ENCODE measurements at places on chromosomes 5 and 9. TPM values are rescaled to one million over a fixed set of nuclear protein-coding genes. Genes with fewer than 3 reads are reported as not detected.

The FOXD4L4 gene
- polyA plus RNA-seq, result not detected

The TMEM174 gene
- not detected for polyA plus RNA-seq

- DNase-seq, result no peak
Observed at GRCh38 chr5:117769877-117770276, 1195.3 kb upstream of the SEMA6A start.

DNA sequence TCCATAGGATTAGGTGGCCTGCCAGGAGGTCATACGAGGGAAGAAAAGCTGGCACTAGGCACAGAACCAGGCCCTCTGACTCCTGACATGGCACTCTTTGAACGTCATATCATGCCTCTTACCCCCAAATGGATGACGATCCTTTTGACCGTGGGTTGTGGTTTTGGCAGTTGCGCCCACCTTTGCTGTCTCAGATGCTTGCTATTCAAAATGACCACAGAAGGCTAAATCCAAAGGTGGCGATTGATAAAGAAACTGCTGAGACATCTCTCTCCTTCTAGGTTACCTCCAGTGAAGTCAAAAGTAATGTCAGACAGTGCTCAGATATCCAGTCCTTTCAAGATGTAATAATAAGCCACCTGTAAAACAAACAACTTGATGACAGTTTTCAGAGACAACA, 385.0 kb downstream of the EFNA5 start:
- no peak for DNase-seq

DNA sequence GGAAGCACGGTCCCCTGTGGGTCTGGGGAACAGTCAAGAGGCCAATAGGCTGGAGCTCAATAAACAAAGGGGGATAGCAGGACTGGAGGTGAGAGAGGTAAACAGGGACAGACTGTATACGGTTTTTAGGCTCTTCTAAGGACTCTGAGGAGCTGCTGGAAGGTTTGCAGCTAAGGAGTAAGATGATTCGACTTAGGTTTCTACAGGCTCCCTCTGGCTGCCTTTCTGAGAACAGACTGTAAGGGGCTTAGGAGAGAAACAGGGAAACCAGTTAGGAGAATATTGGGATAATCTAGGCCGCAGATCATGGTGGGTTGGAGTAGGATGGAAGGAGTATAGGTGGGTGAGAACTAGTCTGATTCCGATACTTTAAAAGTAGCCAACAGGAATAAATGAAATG, 10.4 kb downstream of the CDK5RAP2 start:
- no peak for DNase-seq

DNA sequence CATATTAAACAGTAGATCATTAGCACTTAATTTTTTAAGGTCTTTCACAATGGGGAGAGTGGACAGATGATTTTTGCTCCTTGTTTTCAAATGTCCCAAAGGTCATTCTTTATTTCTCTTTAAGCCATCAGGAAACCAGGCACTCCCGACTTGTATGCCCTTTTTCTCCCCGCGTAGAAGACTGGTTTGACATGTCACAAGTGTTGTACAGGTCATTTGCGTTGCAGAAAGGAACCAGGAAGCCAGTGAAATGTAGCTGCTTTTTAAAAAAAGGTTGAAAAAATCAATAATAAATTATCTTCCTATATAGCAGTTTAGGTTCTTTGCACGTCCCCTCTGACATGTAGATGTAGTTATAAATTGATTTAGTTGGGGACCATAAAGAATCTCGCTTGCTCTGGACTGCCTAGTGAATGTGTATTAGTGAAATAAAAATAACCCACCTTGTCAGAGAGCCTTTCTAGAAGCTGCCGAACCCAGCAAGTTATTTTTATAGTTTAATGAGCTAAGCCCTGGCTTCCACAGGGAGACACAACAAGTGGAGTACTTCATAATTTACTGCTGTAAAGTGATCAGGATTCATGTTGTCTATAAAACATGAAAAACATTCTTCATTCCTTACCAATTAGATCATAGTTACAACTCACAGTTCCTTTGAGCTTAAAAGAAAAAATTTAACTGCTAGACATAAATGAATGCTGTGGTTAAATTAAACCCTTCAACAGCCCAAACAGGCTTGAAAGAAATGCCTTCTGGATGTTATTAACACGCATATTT, 404.6 kb downstream of the CSNK1G3 start:
- DNase-seq, result no peak

The RELL2 gene
- polyA plus RNA-seq, result 3.8 TPM

The C8G gene
- not detected for polyA plus RNA-seq

DNA sequence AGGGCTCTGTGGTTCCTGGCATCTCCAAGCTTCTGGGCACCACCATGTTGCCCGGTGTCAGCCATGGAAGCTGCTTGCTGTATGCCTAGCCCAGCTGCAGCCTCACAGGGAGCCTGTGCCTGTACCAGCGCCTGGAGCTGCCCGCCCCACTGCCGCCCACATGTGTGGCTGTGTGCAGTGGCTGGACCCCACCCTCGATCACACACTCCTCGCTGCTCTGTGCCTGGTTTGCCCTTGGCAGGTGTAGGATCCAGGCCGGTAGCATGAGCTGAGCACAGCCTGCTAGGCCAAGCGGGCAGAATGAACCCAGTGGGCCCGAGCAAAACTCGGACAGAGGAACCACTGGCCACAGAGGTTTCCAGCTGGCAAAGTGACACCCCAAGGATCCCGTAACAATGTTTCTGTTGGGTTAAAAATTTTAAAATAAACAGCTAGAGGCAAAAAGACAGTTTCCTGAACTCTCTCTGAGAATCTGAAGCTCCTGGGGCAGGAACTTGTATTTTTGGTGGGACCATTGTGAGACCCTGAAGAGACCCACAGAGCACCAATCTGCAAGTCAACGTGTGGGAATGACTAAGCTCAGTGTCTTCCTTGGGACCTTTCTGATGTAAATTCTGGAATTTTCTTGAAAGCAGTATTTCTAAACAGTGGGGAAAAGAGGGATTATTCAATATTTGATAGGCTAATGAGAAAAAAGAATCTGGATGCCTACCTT, 73.1 kb upstream of the CCDC112 start:
- DNase-seq, result no peak

GRCh38 chr9:95007226-95007869, 280.8 kb downstream of the AOPEP start:
- no peak for DNase-seq

- no peak for DNase-seq
Observed at GRCh38 chr5:100188778-100189177, 346.4 kb upstream of the FAM174A start.

DNA sequence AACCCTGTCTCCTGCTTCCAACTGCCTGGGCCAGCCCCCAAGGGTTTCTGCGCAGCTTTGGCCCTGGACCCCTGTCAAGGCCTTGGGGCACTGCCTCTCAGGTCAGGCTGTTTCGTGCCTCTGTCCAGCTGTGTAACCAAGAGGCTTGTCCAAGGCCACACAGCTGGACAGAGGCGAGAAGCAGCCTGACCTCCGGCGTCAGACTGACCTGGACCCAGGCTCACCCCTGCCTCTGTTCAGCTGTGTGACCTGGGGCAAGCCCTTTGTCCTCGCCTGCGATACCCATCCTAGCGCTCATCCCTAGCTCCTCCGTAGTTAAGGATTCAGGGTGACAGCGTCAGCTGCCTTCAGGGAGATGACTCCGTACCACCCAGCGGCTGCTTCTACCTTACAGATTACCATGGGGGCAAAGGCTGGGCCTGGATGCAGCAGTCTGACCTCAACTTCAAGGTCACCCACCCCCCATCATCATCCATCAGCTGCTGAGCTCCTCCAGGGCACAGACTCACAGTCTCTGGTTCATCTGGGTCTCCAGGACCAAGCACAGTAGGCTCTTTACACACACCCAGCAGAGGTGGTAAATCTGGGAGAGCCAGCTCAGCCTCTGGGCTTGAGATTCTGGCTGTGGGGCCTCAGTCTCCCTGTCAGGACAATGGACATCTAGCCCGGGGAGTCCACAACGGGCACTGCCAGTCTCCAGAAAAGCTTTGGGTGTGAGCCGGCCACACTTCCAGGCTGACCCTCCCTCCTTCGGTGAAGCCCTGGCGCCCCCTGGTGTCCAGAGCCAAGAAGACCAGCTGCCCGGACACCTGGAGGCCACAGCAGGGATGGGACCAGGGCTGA, 7.9 kb downstream of the AK1 start:
- peak; percentile 77 for DNase-seq

The BHMT2 gene
- not detected for polyA plus RNA-seq

GRCh38 chr5:110896901-110897300, 158.1 kb downstream of the SLC25A46 start:
- DNase-seq, result no peak

The KIF20A gene
- not detected for polyA plus RNA-seq

GRCh38 chr9:131276094-131276888, at the start of gene FAM78A:
Gene FAM78A, minus strand, starts transcription at chr9:131276510. Its CDS starts 331 bp downstream, at chr9:131276179.
- DNase-seq, result peak; percentile 64

The SET gene
- 186 TPM for polyA plus RNA-seq

- DNase-seq, result no peak
Observed at GRCh38 chr5:15646371-15646770, 146.4 kb downstream of the FBXL7 start.

- no peak for DNase-seq
Observed at GRCh38 chr5:18740301-18740700, 1106.0 kb downstream of the TAF11L14 start.

- DNase-seq, result no peak
Observed at GRCh38 chr9:89433826-89434225, 64.1 kb downstream of the SEMA4D start.

GRCh38 chr9:35110327-35110761, 5.3 kb downstream of the ATOSB start:
- DNase-seq, result no peak

- no peak for DNase-seq
Observed at GRCh38 chr9:78577156-78577906, 280.4 kb downstream of the PSAT1 start.

The MAMDC2 gene
- not detected for polyA plus RNA-seq

DNA sequence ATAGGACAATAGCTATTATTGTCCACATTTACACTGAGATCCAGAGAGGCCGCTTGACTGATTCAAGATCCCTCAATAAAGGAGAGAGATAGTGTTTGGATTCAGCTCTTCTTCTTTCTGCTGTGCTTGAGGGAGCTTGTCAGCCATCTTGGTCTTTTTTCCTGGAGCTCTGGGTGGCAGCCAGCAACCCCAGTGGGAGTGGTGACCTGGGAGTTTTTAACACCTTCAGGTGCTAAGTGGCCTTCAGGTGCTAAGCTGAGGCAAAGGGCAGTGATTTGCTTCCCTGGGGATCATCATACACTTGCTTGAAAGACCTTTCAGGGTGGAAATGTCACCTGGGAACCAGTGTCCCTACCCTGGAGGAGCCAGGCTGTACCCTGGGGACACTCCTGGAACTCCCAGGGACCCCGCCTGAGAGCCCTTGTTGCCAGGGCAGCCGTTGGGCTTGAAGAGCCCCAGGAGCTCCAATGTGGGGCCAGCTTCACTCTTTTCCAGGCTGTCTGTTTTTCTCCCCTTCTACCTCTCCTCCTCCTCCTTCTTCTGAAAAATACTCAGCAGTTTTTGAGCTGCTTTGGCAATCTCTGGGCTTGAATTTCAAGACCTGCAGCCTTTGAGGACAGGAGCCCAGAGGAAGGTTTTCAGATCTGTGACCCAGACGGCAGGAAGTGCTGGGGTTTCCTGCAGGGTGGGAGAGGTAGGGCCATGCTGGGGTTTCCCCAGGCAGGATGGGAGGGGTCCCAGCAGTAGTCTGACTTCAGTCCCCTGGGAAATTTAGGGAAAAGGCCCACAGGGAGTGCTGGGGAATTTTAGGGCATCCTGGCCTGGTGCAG, 59.7 kb downstream of the FGF18 start:
- DNase-seq, result no peak

The CCNJL gene
- not detected for polyA plus RNA-seq
